ENCODE measurements at places on chromosomes 4 and X.

DNA sequence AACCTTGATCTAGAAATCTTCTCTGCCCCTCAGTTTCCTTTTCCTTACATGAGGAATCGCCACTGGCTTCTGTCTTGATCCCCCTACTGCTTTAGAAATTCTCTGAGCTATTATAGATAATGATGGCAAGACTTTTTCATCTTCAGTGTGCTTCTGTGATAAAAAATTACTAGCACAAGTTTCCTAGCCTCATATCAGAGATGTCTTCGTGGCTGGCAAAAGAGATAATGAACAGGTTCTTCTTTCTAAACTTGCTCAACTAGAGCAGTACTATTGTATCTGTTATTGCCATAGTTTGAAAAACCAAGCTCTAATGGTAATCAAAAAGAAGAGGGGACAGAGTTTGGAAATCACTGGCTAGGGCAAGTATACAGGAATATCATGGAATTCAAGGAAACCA is 4.1 kb upstream of the PDGFC start:
- DNase-seq: no peak

DNA sequence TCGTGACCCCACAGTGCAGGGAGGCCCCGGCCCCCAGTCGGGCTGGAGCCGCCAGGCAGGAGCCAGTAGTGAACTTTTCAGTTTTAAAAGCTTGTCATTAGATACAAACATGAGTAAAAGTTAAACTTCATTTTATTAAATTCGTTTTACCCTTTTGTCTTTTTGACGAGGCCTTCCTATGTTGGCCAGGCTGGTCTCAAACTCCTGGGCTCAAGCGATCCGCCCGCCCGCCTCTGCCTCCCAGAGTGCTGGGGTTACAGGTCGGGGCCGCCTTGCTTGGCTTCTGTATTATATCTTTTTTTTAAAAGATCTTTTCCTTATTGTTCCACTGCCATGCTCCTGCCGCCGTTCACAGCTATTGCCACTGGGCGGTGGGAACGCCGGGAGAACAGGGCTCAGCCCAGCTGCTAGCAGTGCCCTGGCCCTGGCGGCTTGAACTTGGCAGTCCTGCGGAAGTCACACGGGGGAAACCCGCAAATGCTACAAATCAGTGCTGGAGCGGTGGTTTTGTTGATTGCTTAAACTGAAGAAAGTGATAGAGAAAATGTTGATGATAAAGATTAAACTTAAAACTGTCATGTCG is 968 bp upstream of the NELFA start:
- DNase-seq: peak; percentile 32

- DNase-seq: no peak
Measured at GRCh38 chr4:99088023-99088449, 552 bp downstream of the ADH5 start.

DNA sequence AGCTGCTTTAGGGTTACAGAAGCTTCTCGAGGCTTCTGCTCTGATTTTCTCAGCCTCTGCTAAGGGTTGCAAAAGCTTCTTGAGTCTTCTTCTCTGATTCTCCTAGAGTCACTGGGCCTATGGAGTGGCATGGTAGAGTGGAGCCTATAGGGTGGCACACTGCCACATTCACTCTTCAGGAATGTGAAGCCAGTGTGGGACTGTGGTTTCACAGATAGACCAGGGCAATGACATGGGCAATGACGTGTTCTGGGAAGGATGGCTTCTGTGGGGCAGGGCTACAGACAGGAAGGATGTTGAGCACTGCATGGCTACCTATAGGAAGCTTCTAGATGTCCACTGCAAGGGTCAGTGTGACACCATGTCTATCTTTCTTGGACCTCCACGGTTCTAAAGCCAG is 11.0 kb upstream of the MAMLD1 start:
- DNase-seq: no peak

- DNase-seq: no peak
Measured at GRCh38 chr4:68184923-68185322, 55.3 kb upstream of the TMPRSS11F start.

DNA sequence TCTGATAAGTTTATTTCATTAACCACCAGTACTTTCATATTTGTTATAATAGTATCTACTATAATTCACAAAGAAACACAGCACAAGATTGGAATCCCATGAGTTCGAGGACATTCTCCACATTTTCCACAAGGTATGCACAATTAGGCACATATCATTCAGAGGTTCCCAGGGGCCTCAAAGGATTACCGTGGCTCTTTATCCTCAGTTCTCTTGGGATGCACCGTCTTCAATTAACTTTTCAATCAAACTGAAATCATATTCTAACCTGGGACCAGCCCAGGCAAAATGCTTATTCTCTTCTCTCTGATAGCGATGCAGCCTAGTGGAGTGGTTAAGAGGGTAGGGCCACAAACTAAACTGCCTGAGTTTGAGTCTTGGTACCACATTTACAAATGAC is 242.6 kb upstream of the RASGEF1B start:
- no peak for DNase-seq

GRCh38 chr4:8830056-8830455 is 41.6 kb downstream of the HMX1 start:
- DNase-seq: no peak

- no peak for DNase-seq
Measured at GRCh38 chrX:52261125-52261462, 76.4 kb downstream of the MAGED4 start.

- DNase-seq: no peak
Measured at GRCh38 chr4:111450867-111451266, 694.4 kb upstream of the FAM241A start.

GRCh38 chrX:14274691-14275090 is 245.0 kb upstream of the GEMIN8 start:
- no peak for DNase-seq

DNA sequence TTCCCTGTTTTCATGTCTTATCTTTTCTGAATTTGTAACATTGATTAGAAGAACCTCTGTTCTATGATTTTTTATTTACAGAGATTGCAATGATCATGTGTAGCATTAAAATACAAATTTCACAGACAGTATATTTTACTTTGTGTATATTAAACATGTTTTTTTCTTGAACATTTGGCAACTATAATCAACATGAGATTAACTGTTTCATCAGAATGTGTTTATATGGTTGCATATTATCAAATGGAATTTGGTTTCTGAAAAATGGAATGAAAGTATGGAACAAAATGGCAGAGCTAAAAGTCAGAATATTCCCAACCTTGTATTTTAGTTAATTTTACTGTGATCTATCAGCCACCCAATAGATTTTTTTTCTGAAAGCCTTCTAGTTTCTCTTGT is 19.9 kb downstream of the ARSJ start:
- no peak for DNase-seq

- no peak for DNase-seq
Measured at GRCh38 chrX:77668391-77669237, 117.4 kb downstream of the ATRX start.

- DNase-seq: no peak
Measured at GRCh38 chr4:66169341-66169740, 499.1 kb upstream of the EPHA5 start.

- DNase-seq: peak; percentile 4
Measured at GRCh38 chr4:95549246-95550114, 707 bp upstream of the UNC5C start.

DNA sequence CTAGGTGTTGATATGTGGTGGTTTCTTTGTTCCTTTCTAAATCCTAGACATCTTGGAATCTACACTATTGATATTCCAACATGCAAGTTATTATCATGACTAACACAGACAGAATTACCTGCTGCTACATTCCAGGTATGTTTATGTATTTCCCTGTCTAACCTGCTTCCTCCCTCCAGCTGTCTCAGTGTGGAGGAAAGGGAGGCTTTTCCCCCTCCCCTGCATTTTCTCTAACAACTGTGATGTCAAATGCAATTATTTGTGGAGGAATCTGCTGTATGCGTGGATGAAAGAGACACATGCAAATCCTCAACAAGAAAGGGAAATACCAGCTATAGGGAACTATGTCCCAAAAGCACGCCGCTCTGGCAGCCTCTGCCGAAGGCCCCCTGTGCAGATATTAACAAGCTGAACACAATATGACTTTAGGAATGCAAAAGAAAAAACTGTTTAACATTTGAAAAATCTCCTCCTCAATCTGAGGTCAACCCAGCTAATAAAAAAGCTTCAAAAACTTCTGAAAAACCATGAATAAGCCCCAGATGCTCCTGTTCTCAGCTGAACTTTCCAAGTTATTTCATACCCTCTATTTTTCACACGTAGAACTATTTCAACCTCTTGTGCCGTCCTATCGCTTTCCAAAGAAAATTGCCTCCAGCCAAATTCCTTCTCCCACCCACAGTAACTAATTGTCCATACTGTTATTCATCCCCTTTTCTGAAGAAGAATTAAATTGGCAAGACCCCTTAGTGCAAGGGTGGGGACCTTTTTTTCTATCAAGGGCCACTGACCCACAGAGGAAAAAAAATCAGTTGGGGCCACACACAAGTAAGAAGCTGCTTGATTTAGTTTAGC is 225.1 kb upstream of the GPC4 start:
- no peak for DNase-seq

- no peak for DNase-seq
Measured at GRCh38 chr4:146124023-146124680, 51.4 kb upstream of the LSM6 start.

GRCh38 chr4:151951671-151952050 is 190.9 kb upstream of the GATB start:
- DNase-seq: no peak

DNA sequence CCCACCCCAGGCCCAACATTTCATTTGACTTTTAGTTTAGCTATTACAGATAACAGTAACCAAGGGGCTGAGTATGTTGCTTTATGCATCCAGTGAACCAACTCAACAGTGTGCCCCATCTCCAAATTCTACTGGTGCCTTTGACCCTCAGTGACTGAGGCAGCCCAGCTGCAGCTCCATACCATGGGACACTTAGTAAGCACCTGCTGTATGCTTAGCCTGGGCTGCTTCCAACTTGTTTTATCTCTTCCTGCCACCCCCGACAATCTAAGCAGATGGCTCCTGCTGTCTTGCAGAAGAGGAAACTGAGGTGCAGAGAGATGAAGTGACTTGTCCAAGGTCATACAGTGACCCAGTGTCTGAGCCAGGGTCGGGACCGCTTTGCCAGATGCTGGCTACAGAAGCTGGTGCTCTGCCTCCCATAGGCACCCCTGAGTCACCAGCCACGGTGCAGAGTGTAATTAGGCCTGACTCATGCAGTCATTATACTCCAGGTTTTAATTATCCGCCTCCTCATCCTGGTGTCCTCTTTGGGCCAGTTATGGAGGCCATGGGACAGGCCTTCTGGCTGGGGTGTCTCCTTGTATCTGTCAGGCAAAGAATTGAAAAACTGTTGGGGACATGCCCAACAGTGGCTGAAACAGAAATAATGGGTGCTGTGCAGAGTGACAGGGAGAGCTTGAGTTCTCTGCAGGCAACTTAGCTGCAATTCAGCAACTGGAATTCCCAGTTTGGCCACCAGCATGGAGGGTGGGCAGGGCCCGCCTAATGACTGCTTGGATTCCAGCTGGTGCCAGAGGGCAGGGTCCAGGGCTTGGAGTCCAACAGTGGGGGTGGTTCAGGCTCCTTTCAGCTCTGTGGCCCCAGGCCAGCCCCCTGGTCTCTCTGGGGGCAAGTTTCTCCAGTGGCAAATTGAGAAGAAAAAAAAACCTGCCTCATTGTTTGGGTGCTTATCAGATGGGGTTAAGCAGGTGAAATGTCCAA is 8.2 kb upstream of the GPR78 start:
- no peak for DNase-seq

- DNase-seq: no peak
Measured at GRCh38 chr4:10344824-10345223, 112.4 kb downstream of the ZNF518B start.

GRCh38 chrX:75158054-75158453 is 2.0 kb upstream of the ABCB7 start:
- no peak for DNase-seq

DNA sequence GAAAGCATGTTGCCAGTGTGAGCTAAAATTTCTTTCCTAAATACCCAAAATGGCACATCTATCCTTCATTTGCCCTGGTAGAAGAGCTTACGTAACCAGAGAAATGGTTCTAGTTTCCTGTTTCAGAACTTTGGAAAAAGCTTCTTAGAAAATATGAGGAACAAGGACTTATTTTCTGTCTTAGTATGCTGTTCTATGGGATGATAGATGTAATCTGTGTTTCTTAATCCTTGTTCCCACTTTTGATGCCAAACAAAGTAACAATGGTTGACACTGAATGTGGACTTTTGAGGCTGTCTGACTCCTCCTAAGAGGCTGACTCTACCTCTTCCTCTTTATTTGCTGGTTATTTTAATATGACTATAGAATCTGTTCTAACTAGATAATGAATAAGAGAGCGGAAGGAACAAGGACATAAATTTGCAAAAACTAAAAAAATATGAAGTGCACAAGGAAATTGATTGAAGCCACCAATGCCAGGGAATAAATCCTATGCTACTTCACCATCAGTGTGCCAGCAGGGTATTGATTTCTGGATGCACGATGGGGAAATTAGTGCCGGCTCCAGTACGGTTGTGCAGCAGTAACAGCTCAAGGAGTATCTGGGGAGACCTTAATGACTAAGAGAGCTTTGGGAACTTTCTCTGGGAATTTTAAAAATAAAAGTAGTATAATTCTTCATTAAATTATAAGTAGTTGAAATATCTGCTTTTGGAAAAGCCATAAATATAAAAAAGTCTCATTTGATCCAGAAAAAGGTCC is 39.4 kb upstream of the TET2 start:
- no peak for DNase-seq

- DNase-seq: no peak
Measured at GRCh38 chr4:169236873-169237626, 33.7 kb downstream of the SH3RF1 start.

DNA sequence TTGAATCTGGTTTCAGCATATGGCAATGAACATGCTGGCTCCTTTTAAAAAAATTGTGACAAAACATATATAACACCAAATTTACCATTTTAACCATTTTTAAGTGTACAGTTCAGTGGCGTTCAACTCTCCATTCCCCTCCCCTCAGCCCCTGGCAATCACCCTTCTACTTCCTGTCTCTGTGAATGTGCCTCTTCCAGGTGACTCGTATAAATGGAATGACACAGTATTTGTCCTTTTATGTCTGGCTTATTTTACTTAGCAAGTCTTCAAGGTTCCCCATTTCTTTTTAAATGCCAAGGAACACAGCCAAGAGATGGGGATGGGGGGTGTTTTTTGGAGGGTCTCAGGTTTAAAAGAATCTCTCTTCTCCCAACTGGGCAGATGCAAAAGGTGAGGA is 35.4 kb upstream of the BCLAF3 start:
- no peak for DNase-seq

DNA sequence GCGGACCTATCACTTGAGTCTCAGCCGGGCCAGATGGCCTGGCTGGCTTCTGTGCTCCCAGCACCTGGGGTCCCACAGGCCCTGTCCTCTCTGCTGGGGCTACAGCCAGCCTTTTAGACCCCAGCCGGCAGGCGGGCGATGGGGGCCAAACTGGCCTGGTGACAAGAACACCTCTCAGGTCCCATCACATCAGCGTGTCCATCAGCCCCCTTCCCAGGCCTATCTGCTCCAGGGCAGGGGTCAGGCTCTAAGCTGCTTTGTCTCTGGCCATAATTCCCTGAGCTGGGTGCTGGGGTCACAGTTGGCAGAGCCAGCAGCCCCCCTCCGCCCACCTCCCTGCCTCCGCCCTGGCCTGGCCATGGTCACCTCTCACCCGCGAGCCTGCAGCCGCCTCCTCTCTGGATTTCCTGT is 77.7 kb downstream of the PPP2R2C start:
- no peak for DNase-seq

GRCh38 chrX:153768311-153769157 is 4.5 kb downstream of the PLXNB3 start:
- DNase-seq: no peak

- DNase-seq: no peak
Measured at GRCh38 chrX:43641691-43642090, 14.4 kb upstream of the MAOA start.
